ENCODE measurements at places on chromosomes 7 and 10.

DNA sequence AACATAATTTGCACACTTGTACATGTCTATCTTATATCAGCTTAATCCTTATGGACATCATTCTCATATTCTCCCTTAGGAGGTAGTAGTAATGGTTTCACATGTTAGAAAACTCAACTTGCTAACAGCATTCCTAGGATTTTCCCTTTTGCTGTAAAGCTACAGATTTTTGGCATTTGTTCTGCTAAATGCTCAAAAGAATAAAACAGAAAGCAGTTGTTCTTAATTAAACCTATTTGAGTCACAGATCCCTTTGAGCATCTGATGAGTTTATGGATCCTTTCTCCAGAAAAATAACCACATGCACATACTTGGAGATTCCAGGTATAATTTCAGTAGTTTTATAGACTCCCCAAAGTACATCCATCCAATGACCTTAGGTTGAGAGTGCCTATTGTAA is 122.9 kb upstream of the BET1 start:
- no peak for DNase-seq
- peaks cover 9% of the 10 kb centered on the region for H3K4me1 ChIP-seq
- no peaks in the 10 kb centered on the region for H3K36me3 ChIP-seq
- no peak overlapping the region for H3K27ac ChIP-seq
- no peak overlapping the region for H3K4me3 ChIP-seq
- no peaks in the 10 kb centered on the region for H3K27me3 ChIP-seq

GRCh38 chr10:61108915-61109314 is 164.9 kb upstream of the RHOBTB1 start:
- no peaks in the 10 kb centered on the region for H3K27me3 ChIP-seq
- no peak overlapping the region for H3K4me3 ChIP-seq
- H3K4me1 ChIP-seq: peaks cover 14% of the 10 kb centered on the region
- DNase-seq: no peak

DNA sequence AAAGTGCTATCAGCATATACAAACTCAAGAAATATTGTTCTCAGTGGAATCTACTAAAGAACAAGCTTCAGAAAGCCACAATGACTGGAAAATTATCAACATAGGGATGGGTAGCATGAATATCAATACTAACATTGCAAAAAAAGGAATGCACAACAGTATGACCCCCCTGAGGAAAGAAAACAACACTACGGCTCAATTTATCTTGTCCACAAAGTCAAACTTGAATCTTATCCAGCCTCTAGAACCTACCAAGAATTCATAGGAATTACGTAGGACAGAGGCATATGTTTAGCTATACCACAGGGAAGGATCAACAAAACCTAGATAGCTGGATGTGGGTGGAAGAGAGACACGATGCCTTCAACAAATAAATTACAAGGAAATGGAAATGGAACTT is 54.6 kb downstream of the AGMO start:
- peaks cover 4% of the 10 kb centered on the region for H3K4me1 ChIP-seq
- no peaks in the 10 kb centered on the region for H3K36me3 ChIP-seq
- H3K27me3 ChIP-seq: no peaks in the 10 kb centered on the region
- no peak for DNase-seq

- peaks cover 6% of the 10 kb centered on the region for H3K4me1 ChIP-seq
- H3K36me3 ChIP-seq: peaks cover 9% of the 10 kb centered on the region
- H3K4me3 ChIP-seq: no peak overlapping the region
Measured at GRCh38 chr7:132970257-132970656, 111.6 kb downstream of the CHCHD3 start.

GRCh38 chr7:115014794-115015193 is 92.9 kb downstream of the MDFIC start:
- no peak overlapping the region for H3K4me3 ChIP-seq
- no peak for DNase-seq
- no peak overlapping the region for H3K27ac ChIP-seq
- peaks cover 4% of the 10 kb centered on the region for H3K4me1 ChIP-seq

Data from astrocyte (in vitro differentiated cells and primary cell).